Cardiac muscle cell (in vitro differentiated cells and primary cell): ENCODE measurements at places on chromosomes 13 and 19.

- DNase-seq, result peak; percentile 58
Observed at GRCh38 chr19:46746281-46747057, at the start of gene STRN4. Gene STRN4 (minus strand): TSS chr19:46746450. CDS start chr19:46746430, 20 bp downstream.

GRCh38 chr13:109028624-109029023, 399.2 kb downstream of the MYO16 start:
- no peak for DNase-seq

- DNase-seq, result no peak
Observed at GRCh38 chr13:46053162-46054012, 841 bp upstream of the ZC3H13 start.

DNA sequence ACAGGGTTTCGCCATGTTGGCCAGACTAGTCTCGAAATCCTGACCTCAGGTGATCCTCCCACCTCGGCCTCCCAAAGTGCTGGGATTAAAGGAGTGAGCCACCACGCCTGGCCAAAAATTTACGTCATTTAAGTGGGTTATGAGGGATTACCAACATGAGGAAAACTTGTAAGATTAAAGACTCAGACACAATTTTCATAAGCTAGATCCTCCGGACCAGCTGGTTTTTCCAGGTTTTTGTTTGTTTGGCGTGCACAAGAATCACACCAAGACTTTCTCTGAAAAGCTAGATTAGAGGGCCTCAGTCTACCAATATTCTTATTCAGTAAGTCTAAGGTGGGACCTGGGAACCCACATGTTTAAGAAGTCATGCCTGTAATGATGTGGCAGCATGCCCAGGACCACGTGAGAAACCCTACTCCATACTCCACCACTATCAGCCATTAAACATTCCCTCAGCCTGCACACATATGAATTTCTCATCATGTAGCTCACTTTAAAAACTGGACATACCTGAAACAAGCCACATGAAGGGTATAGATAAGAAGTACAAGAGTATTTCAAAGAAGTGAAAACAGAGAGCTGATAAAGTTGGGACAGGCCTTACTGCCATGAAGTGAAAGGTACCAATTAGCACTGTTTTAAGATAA, 25.7 kb downstream of the DIAPH3 start:
- DNase-seq, result peak; percentile 11

GRCh38 chr19:47512948-47513319, 1.9 kb downstream of the NAPA start:
- no peak for DNase-seq

DNA sequence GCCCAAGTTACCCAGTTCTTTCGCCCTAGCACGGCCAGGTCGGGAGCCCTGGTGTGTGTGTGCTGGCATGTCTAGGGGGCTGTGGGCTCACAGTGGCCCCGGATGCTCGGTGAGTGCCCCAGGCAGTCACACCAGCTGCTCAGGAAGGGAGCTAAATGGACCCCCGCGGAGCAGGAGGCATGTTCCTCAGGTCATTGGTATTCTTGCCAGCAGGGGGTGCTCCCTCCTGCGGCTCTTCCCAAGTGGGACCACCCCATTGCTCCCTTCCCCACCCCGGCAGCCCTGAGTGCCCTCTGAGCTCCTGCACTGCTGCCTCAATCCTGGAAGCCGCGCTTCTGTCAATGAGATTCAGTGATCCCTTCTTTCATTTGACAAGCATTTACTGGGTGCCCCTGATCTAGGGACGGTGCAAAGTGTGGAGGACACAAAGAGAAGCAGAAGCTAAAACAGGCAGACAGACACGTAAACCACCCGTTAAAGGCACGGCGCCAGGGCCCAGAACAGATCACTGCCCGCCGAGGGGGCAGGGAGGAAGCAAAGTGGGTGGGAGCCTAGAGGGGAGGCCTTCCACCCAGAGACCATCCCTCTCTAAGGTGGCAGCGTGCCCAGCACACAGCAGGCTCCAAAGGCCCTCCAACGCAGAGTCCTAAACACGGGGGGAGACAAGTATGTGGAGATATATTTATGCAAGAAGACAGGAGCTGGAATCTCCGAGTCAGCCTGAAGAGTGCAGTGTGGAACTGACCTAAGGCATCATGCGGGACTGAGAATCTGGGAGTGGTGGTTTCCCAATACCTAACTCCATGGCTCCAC, 5.2 kb upstream of the ADPRHL1 start:
- peak; percentile 18 for DNase-seq
